ENCODE measurements at places on chromosomes 5 and 9.

- no peak for DNase-seq
Observed at GRCh38 chr9:88583901-88584596, 49.1 kb downstream of the NXNL2 start.

DNA sequence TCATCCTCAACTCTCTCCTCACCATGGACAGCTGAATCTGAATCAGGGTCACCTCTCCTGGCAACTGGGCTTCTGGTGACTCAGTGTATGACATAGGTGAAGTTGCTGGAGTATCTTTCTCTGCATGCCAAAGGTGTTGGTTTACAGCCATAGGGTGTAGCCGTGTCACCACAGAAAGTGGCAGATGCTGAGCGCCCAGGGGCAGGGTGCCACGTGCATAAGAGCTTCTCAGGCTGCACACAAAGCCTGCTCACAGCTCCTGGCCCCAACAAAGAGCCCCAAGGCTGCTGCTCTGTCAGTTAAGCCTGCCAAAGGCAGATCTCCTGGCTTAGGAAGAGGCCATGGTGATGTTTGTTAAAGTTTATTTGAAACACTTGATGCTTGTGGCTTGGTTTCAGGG is 297.7 kb upstream of the WWC1 start:
- DNase-seq = no peak

DNA sequence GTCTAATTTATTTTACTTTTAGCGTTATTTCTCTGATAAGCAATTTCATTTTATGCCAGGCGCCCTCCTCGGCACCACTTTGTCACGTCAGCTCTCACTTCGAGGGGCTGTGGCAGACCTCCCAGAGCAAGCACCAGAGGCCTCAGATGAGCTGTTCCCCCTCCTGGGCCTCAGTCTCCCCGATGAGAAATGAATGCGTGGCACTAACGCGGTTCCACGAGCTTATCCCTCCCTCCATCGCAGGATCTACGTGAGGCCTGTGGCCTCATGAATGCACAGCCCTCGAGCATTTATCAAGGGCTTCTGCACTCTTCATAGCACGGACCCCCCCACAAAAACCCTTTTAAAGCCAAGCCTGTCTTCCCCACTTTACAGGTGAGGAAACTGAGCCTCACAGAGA is 205.2 kb downstream of the CDK5RAP2 start:
- no peak for DNase-seq

DNA sequence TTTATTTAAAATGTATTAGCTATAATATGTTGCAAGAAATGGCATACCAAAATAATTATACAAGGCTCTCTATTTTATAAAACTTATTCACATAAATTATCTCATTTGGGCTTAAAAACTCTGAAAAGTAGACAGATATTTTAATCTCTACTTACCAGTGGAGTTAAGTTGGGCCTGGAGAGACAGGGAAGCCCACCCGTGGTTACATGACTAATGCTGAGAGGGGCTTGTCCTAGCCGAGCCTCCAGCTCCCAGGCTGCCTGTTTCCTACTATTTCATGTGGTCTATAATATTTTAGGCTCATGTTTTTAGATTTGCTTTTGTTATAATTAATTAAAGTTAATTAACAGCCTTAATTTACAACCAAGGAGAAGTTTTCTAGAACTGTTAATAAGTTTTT is 20.9 kb upstream of the ASPN start:
- no peak for DNase-seq

GRCh38 chr5:81629986-81630385 is 120.9 kb downstream of the SSBP2 start:
- no peak for DNase-seq

DNA sequence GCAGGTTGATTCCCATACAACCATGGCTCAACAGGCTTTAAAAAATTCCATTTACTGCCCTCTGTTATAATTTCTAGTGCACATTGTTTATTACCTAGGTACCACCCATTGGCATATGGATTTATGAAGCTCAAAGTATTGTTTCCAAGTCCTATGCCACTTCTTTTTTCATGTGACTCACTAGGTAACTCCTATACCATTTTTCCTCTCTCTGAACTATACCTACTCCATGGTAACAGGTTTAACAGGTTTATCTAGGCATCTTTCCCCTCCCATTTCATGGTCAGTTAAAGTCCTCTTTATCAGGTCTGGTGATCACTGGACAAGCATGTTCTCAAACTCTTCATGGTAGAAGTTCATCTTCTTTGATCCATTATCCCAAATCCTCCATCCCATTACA is 49.6 kb upstream of the ABCA1 start:
- DNase-seq = no peak

DNA sequence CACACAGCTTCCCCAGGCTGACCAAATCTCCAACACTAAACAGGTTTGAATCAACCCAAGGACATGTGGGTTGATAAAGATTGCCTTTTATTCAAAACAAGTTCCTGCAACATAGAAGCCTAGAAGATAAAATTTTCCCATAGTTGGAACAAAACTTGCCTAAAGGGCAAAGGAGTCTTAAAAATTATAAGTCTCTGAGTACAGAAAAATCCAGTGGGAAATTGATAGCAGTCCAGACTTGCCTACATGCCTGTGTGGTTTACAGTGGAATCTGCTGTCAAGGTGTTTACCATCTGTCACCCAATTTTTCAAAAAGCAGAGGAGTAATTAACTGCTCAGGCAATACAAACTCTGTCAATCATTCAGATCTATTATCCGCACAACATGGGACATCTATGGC is 168.2 kb downstream of the PPP2R2B start:
- no peak for DNase-seq

GRCh38 chr5:176892663-176893062 is 6.5 kb downstream of the HK3 start:
- no peak for DNase-seq

DNA sequence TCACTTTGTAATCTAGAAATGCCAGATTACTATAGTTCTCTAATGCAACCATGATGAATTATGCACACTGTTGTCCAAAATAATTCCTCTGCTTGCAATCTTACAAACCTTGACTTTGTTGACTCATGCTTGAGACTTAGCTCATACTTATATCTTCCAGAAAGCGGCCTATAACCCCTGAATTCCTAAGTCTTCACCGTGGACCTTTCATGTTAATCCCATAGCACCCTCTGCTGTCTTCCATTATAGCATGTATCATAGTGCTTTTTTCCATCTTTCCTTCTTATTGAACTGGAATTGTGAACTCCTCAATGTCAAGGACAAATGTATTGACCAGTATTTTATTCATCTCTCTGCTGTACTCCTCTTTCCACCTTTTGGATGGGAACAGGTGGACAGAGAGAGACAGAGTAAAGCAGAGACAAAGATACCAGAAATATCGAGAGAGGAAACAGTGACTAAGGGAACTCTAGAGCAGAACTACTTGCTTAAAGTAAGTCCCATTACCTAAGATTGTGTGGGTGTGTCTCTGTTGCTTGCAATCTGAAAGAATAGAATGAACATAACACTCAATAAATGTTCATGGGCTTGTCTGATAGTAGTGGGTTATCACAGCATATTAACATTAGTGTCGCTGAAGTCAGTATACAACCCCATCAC is 110.0 kb downstream of the LURAP1L start:
- DNase-seq = peak; percentile 58

DNA sequence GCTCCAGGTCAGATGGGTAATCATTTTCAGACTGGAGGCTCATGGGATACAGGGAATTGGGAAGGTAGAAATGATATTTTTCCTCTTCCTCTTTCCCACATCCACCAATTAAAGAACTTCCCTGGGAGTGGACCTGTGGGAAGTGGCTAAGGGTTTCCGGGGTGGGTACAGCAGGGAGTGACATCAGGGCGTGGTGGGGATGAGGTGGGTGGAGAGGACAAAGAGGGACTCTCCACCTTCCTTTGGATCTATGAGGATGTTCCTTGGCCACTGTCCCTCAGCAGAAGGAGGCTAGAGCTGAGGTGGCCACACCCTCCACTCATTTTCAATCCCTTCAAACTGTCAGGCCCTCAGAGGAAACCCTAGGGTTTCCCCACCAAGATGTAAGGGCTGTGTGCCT is 54.7 kb downstream of the IRF1 start:
- DNase-seq = no peak

GRCh38 chr5:137735555-137736284 is at the start of gene KLHL3:
KLHL3 (minus strand) TSS chr5:137736089; CDS start chr5:137735646, 443 bp downstream.
- peak; percentile 96 for DNase-seq

DNA sequence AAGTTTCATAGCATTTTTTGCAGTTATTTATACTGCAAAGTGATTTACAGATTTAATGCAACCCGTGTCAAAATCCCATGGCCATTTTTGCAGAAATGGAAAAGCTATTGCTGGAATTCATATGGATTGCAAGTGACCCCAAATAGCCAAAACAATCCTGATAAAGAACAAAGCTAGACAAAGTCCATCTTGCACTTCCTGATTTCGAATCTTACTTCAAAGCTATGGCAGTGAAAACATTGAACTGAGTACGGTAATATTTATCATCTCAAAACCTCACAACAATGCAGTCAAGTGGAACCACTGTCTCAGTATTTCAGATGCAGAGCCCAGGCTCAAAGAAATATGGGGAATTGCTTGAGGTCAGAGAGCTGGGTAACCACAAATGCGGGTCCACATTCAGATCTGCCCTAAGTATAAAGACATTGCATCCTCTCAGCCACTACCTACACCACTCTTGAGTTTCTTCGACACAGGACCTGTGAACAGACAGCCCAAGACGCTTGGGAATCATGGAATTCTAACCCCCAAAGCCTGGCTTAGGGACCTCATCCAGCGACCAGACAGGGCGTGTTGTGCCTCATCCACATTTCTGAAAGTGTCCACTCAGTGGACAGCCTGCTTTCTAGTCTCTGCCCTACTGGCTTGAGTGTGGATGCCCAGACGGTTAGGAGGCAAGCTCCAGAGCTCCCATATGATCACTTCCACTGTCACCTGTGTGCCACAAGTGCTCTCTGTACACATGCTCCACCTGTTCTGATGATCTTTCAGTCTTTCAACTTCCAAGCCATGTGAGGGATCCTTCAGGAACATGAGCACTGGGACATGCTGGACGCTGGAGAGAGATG is 39.3 kb upstream of the KCNIP1 start:
- no peak for DNase-seq

GRCh38 chr5:123382252-123382651 is 41.0 kb downstream of the CEP120 start:
- DNase-seq = no peak

- DNase-seq = no peak
Observed at GRCh38 chr5:66113160-66113559, 30.9 kb upstream of the SREK1 start.

DNA sequence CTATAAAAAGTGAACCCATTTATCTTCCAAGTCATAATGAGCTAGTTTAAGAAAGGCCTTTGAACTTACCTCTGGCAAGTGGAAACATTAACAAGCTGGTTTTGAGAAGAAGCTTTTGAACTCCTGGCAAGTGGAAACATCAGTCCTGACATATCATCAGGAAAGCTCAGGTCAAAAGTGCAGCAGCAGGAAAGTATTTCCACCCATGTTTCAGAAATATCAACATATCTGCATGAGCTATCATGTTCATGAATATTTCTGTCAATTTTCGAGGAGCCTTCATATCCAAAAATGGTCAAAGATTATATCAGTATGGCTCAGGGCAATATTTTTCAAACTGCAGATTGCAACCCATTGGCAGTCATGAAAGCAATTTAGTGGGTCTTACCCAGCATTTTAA is 133.9 kb downstream of the PLK2 start:
- DNase-seq = no peak

GRCh38 chr5:55407984-55408383 is 100.2 kb downstream of the MTREX start:
- DNase-seq = no peak

DNA sequence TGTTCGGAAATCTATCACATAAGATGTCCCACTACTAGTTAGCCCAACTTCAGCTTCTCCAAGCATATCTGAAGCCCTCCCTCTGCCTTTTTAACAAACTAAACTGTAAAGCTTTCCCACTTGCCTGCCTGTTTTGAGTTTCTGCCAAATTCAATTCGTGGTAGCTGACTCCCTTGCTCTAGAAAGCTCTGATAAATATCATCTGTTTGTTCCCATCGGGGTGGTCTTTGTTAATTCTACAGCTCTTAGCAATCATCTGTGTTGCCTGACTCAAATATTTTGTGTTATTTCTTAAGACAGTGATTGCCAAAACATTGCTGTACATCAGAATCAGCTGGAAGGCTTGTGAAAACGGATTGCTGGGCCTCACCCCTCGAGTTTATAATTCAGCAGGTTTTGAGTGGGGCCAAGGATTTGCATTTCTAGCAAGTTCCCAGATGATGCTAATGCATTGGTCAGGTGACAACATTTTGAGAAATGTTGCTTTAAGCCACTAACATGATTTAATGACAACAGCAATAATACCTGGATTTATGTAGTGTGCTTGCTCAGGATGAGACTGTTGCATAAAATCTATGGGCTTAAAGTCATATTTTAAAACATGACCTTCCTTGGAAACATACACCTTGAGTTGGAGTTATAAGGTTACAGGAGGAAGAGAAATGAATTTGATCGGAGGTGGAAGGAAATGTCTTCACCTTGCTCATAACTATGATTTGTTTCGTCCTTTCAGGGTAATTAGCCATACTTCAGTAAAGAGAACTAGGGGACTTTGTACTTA is 631.9 kb downstream of the PSAT1 start:
- no peak for DNase-seq

- DNase-seq = no peak
Observed at GRCh38 chr5:54886866-54887265, 98.5 kb downstream of the ESM1 start.

- no peak for DNase-seq
Observed at GRCh38 chr5:138849439-138849838, 25.7 kb downstream of the LRRTM2 start.

GRCh38 chr5:163260961-163261360 is 176.4 kb upstream of the CCNG1 start:
- no peak for DNase-seq
